ENCODE measurements at places on chromosomes 3 and 15. TPM values are rescaled to one million over a fixed set of nuclear protein-coding genes. Genes with fewer than 3 reads are reported as not detected.
A peak's percentile ranks its signal among the peaks of the same experiment; 100 is the strongest.

The RASGRF1 gene
- not detected for total RNA-seq

DNA sequence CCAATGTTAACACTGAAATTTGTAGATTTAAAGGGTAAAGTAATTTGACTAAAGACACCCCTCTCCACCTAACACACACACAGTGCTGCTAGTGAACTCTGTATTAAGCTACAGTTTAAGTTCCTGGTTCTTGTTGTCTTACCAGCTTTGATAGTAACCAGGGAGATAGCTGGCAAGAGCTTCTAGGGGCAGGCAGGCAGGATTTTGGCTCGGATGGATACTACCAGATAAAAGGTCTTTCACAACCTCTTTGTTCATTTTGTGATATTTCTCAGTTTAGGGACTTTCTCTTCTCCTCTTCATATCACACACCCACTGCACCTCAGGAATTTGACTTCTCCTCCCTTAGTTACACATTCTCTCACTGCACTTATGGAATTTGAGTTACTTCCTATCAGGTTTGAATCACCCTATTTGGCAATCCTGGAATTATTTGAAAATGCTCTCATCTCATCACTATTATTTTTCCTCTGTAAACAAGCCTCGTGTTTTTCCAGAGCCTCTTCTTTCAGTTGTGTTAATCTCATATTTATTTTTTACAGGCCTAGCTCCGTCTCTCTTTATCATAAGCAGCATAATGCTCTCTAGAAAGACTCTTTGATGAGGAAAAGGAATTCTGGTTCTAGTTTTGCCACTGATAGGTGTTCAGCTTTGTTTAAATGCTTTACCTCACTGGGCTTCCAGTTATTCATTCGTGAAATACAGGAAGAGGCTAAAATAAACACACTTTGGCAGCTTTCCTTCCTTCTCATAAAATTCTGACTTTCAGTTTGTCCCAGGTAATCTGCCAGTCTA lies 23.0 kb upstream of the CLDN1 start:
- H3K27ac ChIP-seq = peak overlapping the region; percentile 94
- DNase-seq = peak; percentile 95
- peaks cover 28% of the 10 kb centered on the region for H3K4me1 ChIP-seq
- no peaks in the 10 kb centered on the region for H3K27me3 ChIP-seq
- H3K4me3 ChIP-seq = peak overlapping the region; percentile 65

The SEMA4B gene
- 114 TPM for total RNA-seq

DNA sequence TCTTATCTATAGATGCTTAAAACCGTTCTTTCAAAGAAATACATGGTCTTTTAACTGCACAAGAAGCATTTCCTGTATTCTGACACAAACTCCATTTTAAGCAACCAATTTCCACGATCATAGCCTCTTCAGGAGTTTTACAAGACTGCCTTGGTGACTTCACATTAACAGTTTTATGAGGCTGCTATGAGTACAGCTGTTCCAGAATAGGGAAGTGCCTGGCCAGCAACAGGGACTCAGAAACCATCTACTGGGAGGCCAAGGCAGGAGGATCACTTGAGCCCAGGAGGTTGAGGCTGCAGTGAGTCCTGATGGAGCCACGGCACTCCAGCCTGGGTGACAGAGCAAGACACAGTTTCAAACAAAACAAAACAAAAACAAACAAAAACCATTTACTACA lies 78.4 kb downstream of the B3GNT5 start:
- H3K36me3 ChIP-seq = no peaks in the 10 kb centered on the region
- DNase-seq = no peak
- H3K4me1 ChIP-seq = peaks cover 29% of the 10 kb centered on the region
- H3K27ac ChIP-seq = no peak overlapping the region

- no peak for DNase-seq
- no peaks in the 10 kb centered on the region for H3K4me1 ChIP-seq
- H3K27me3 ChIP-seq = peaks cover 47% of the 10 kb centered on the region
- H3K36me3 ChIP-seq = no peaks in the 10 kb centered on the region
Measured at GRCh38 chr3:38713121-38713520, 63.6 kb upstream of the SCN5A start.

The SNX33 gene
- 16.2 TPM for total RNA-seq

The SCG3 gene
- total RNA-seq = not detected

The CHAC1 gene
- total RNA-seq = 13.3 TPM

GRCh38 chr3:51568036-51568435 lies 29.5 kb downstream of the RAD54L2 start:
- H3K4me1 ChIP-seq = no peaks in the 10 kb centered on the region
- 0 out of 2 replicates have a peak, but pooled peaks cover 5% of the 10 kb centered on the region for H3K36me3 ChIP-seq
- H3K4me3 ChIP-seq = no peak overlapping the region
- H3K27me3 ChIP-seq = no peaks in the 10 kb centered on the region

GRCh38 chr3:66261355-66261754 lies 40.6 kb downstream of the SLC25A26 start:
- no peaks in the 10 kb centered on the region for H3K27me3 ChIP-seq
- H3K4me3 ChIP-seq = no peak overlapping the region
- H3K27ac ChIP-seq = no peak overlapping the region
- H3K36me3 ChIP-seq = no peaks in the 10 kb centered on the region

The ZPLD1 gene
- not detected for total RNA-seq

DNA sequence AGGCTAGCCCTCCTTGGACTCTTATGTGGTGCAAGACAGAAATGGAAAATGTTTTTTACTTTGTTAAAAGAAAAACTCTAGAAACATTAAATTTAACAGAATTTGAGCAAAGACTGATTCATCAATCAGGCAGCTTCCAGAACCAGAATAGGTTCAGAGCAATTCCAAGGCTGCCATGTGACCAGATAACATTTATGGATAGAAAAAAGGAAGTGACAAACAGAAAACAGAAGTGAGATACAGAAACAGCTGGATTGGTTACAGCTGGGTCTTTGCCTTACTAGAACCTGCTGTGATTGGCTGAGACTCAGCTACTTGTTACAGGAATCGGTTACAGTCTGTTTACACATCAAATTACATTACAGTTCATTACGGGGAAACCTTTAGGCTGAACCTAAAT lies 22.5 kb upstream of the OTOL1 start:
- no peaks in the 10 kb centered on the region for H3K36me3 ChIP-seq
- H3K4me1 ChIP-seq = 0 out of 2 replicates have a peak, but pooled peaks cover 4% of the 10 kb centered on the region
- no peak overlapping the region for H3K4me3 ChIP-seq
- H3K27ac ChIP-seq = no peak overlapping the region
- DNase-seq = no peak

DNA sequence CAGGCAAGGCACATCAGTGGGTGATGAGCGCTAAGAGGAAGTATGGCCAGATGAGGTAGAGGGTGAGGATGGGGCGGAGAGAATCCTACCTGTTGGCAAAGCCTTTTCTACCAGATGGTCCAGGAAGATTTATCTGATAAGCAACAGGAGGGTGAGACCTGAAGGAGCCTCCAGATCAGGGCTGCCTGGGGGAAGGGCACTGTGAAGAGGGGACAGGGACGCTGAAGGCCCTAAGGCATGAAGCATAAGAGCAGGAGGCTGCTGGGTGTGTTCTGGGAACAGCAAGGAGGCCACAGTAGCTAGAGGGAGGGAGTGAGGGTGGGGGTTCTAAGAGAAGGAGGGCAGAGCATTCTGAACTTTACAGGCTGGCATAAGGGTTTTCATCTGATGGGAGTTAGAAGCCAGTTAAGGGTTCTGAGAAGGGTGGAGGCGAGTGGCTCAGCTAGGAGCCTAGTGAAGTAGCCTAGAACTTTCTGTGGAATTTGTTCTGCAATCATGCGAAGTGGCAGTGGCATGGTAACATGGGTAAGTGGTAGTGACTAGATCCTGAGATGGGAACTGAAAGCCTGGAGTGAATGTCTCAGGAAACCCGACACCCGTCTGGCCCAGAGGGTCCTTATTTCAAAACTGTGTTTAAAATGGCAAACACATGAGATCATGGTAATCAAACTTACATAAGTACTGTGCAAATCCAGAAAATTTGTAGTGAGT lies 29.9 kb downstream of the CGNL1 start:
- no peaks in the 10 kb centered on the region for H3K27me3 ChIP-seq
- H3K4me1 ChIP-seq = no peaks in the 10 kb centered on the region
- DNase-seq = no peak
- H3K36me3 ChIP-seq = no peaks in the 10 kb centered on the region

The TMPRSS7 gene
- total RNA-seq = not detected
